NCI-H2029 (cell line): ENCODE measurements at places on chromosomes 12 and 14.

DNA sequence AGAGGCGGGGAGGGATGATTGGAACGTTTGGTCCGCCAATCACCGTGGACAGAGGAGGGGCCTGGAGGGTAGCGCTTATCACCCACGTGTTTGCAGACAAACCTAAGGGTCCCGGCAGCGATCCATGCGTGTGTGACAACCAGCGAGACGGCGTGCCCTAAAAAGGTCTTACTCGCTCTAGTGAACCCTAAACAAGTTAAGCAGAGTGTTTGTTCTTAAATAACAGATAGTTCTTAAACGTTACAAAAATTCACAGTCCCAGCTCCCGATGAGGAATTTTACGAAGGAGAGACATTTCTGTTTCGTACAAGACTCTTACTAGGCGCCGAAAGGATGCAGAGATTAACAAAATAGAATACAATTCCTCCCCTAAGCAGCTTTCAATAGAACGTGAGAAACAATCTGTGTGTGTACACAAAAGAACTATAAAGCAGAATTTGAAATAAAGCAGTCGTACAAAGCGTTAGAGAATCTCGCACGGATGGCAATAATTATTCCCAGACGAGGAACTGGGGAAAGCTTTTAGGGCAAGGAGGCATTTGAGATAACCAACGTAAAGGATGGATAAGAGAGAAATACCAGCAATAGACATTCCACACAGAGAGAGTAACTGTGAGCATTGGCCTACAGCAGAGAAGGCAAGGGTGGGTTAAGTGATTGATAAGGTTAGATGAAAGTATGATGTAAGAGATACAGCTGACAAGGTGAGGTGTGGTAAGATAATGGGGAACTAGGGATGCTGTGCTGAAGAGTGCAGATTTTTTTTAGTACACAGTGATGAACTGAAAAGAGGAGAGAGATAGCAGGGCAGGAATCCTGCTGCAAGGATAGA, 831 bp upstream of the RPS6KA5 start:
- DNase-seq, result no peak

DNA sequence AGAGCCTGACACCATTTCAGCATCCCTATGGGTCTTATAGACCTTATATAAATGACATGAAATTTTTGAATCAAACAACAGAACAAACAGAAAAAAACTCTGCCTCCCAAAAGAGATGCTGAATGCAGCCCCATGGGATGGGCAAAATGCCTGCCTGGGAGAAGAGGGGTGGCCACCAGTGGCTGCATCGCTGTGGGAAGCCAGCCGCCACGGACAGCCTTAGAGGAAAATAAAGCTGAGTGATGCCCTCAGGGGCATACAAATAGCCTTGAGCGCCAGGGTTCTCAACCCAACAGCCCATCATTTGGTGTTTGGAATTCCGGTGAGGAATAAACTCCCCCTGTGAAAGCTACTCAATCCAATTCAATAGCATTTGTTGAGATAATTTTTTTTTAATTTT, 22.9 kb downstream of the SYNE3 start:
- DNase-seq, result no peak

GRCh38 chr12:23760495-23760894, 189.0 kb downstream of the SOX5 start:
- DNase-seq, result peak; percentile 88

- DNase-seq, result no peak
These were observed 92.7 kb downstream of the B4GALNT3 start for GRCh38 chr12:552466-552865.

DNA sequence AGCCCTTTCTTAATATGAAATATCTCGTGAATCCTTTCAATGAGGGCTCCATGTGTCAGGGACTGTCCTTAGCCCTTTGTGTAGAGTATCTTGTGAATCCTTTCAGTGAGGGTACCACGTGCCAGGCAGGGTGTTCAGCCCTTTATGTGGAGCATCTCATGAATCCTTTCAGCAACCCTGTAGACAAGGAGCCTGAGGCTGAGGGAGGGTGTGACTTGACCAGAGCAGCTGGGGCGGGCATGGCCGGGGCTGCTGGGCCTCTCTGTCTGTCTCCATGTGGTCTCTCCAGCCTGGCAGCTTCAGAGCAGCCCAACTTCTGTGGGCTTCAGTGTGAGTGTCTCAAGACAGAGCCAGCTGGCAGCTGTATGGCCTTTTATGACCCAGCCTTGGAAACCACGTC, 140.2 kb downstream of the AACS start:
- no peak for DNase-seq
